Stimulated activated CD8-positive, alpha-beta memory T cell treated with anti-CD3 and anti-CD28 coated beads, Interleukin-15, amount 100 ng/mL, for 48 hours (primary cell): ENCODE measurements at places on chromosomes 7 and 10.

DNA sequence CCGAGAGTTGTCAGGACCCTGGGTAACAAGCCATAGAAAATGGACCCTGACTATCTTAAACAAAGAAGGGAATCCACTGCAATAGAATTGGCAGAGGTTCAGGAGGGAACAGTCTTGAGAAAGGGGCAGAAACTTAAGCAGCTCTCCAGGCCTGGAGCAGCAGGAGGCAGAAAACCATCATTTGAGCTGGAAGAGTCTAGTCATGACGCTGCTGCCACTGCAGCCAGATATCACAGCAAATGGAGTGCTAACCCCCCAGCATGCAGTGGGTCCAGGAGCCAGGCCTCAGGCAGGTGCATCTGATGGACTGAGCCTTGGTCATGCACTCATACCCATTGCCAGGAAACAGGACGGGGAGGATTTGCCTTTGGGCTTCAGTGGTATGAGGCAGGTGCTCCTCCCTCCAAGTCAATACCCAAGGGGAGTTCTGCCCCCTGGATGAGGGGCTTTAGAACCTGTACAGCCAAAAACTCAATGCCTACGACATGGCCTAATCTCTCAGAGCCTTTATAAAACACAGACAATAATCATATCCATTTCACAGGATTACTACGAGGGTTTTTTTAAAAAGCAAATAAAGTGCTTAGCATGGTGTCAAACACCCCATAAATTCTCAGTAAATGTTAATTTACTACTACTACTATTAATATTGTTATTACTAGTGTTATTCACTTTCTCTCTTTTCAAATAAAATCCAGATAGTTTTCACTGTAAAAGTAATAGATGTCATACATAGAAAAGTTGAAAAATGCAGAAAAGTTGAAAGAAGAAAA, 30.7 kb downstream of the DUSP5 start:
- no peak for DNase-seq

GRCh38 chr10:79068203-79068561, 584 bp upstream of the ZMIZ1 start:
- no peak for DNase-seq

GRCh38 chr10:10053051-10053450, 964.6 kb upstream of the CELF2 start:
- no peak for DNase-seq

GRCh38 chr10:71553432-71553831, 156.7 kb downstream of the CDH23 start:
- DNase-seq: no peak

DNA sequence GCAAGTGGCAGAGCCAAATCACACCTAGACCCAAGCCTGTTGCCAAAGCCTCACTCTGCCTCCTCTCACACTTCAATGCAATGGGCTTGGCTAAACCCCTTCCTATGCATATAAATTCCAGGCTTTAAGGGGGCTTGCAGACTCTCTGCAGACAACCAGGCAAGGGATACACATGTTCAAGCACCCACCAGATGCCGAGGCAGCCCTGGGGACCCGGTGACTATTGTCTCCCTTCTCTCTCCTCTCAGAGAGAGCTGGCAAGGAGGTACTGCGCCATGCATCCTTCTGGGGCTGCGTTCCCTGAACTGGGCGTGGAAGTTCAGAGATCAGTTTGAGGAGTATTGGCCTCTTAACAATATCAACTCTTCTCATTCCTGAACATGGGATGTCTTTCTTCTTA, 131.2 kb downstream of the ARHGAP22 start:
- DNase-seq: no peak

DNA sequence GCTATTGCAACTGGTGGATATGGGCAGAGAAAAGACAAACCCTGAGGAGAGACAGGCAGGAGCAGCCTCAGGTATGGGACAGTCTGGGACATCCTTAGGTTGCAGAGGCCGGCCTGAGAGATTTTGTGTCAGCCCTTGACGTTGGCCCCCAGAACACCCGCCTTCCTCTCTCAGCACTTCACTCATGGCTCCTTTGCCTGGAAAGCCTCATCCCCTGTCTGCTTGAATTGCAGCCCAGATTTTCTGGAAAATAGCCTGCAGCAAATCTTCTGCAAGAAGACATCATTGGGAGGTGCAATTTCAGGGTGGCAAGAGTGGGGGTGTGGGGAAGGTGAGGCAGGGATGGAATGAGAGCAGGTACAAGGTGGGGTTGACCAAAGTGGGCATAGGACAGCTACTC, 2.2 kb upstream of the FRMD4A start:
- no peak for DNase-seq

DNA sequence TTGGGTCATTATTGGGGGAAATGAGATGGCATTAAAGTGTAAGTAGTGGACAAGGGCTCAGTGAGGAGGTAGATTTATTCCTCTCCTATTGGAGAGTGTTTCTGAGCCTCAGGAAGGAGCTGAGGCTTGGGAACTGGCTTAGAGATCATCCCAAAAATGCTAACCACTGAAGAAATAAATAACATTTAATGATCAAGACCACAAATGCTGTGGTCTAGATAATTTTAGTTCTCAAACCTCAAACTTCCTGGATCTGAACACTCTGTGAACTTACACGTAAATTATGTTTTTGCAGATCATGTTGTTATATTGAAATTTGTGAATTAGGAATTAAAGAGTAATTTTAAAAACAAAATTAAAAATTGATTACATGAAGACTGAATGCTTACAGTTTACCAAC, 27.3 kb downstream of the MDFIC start:
- no peak for DNase-seq

DNA sequence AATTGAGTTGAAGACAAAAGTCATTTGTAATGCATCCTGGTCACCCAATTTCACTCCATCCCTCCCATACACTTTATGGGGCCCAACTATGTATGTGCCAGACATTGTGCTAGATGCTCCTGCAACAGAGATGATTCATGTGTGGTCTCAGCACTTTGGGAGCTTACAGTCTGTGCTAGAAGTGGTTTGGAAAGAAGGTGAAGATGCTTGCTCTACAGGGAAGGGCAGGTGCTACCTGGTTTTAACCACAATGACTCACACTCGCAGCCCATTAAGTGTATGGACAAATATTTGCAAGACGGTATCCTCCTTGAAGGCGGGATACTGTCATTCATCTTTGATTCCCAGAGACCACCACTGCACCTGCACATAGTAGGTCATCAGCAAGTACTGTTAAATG, 257.6 kb downstream of the OTUD1 start:
- no peak for DNase-seq

GRCh38 chr7:65444899-65445823, 71.5 kb downstream of the ZNF92 start:
- DNase-seq: no peak

DNA sequence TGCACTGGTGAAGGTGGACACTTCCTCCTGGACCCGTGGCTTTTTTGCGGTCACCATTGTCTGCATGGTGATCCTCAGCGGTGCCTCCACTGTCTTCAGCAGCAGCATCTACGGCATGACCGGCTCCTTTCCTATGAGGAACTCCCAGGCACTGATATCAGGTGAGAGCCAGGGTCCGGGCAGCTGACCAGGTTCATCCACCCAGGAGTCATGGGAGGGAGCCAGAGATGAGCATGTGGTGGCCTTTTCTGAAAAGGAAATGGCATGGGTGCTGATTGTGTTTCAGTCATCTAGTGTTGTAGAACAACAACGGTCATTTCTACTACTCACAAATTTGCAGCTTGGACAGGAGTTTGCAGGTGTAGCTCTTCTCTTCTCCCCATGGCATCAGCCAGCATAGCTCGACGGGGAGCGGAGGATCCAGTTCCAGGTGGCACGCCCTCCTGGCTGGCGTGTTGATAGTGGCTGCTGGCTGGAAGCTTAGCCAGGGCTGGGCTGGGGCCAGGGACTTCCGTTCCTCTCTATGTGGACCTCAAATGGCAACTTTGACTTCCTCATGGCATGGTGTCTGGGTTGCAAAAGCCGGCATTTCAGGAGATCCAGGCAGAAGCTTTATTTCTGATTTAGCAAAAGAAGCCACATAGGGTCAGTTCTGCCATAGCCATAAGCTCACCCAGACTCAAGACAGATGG, 32.7 kb downstream of the SLC29A3 start:
- DNase-seq: no peak

DNA sequence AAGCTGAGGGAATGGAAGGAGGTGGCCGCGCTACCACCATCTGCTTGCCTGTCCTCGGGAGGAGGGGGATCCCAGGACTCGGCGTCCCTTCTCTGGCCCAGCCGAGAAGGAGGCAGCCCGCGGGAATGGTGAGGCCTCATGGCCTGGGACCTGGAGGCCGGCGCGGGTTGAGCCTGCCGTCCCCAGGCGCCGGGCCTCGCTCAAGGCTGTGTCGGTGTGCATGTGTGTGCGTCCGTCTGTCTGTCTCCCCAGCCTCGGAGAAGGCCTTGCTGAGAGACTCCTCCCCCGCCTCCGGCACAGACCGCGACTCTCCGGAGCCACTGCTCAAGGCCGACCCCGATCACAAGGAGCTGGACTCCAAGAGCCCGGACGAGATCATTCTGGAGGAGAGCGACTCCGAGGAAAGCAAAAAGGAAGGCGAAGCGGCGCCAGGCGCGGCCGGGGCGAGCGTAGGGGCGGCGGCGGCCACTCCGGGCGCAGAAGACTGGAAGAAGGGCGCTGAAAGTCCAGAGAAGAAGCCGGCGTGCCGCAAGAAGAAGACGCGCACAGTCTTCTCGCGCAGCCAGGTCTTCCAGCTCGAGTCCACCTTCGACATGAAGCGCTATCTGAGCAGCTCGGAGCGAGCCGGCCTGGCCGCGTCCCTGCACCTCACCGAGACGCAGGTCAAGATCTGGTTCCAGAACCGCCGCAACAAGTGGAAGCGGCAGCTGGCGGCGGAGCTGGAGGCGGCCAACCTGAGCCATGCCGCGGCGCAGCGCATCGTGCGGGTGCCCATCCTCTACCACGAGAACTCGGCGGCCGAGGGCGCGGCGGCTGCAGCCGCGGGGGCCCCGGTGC, 1.3 kb downstream of the HMX3 start:
- DNase-seq: no peak

DNA sequence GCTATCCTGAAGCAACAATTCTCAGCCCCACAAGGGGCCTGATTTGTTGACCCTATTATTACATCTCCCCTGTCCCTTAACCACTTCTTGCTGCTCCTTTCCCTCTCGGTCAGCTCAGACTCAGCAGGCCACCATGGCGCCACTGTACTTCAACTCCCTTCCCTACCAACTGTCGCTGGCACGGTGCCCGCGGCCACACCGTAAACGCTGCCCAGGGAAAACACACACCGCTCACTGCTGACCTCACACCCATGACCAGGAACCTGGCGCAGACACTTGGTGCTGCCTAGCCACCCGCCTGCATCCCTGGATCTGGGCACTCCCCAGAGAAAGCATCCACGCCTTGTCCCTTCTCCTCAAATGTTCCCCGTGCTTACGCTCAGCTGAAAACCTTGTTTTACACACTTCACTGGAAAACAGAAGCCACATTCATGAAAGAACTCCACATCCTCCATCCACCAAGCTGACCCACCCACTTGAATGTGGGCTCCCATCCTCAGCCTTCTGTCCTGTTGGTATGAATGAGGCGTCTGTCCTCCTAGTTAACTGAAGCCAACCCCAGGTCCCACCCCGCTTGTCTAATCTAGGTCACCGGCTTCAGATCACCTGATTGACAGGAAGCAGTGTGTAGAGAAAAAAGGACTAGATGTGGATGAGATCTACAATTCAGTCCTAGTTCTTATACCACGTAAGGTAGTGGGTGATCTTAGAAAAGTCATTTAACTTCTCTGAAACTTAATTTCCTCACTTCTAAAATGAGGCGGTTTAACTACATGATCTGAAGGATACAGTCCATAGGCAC, 28.5 kb upstream of the CRYGN start:
- no peak for DNase-seq

DNA sequence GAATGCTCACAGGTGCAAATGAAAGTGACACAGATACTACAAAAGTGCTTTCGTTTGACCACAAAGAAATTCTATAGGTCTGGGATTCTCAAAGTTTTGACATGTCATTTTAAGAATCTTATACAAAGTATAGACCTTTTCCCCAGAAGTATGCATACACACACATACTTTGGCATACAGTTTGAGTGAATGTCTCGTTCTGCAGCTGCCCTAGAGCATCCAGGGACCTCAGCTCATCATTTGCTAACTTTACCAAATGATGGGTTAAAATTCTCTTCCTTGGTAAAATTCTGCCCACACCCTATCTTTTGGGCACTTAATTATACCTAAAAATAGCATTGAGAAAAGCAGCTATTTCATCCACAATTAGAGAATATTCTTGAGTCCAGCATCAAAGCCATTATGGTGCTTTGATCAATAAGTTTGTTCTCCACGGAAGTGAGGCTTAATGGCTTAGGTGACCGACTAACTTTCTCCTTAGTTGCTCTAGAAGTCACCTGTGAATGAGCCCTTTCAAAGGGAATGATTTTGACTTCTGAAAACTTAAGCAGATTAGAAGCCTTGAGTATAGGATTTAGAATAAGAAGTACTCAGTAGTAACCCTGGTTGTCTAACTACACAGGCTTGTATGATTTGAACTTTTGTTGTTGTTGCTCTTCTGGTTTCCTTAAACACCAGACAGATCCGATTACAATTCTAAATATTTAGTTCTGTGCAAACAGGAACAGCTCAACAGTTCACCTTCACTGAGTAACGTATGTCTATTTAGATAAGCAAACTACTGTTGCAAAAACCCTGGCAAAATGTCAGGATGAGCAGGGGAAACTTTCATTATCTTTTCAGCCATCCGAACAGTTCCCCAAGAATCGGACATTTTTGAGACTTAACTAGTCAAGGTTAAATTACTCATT, 70.6 kb downstream of the CNNM2 start:
- no peak for DNase-seq

DNA sequence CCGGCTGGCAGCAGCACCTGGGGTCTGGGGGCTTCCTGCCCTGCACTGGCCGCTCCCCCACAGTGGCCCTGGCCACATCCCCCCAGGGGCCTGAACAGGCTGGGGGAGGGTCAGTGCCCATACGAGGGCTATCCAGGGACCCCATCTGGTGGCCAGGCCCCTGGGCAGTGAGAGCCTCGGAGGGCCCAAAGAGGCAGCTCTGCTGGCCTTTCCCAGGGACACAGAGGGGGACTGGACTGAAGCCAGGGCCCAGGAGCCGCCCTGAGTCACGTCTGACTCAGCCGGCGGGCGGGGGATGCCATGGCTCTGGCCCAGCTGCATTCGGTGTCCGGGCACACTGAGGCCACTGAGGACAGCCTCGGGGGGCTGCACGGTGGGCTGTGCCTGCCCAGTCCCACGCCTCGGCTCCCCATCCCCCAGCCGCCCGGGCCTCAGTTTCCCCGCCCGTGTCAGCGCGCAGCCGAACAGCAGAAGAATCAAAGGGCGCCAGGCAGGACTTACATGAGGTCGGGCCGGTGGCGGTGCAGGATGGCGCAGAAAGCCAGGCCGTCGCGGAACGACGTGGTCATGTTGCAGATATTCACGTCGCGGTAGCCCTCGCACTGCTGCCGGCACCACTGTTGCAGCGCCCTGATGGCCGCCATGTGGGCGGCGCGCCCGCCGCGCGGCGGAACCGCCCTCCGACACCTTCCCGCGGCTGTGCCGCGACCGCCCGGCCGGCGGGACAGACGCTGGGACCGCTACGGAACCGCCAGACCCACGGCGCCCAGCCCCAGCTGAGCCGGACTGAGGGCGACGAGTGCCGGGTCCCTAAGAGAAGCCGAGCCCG, at the start of gene MICALL2:
TSS of gene MICALL2 (minus strand) at position 788 of the 829 bp plus-strand sequence. CDS start at position 644, 144 bp downstream.
- peak; percentile 11 for DNase-seq
